ENCODE measurements at places on chromosomes 11 and 22. TPM values are rescaled to one million over a fixed set of nuclear protein-coding genes. Genes with fewer than 3 reads are reported as not detected.

ADAMTS15 gene
- 8.2 TPM for total RNA-seq

DNA sequence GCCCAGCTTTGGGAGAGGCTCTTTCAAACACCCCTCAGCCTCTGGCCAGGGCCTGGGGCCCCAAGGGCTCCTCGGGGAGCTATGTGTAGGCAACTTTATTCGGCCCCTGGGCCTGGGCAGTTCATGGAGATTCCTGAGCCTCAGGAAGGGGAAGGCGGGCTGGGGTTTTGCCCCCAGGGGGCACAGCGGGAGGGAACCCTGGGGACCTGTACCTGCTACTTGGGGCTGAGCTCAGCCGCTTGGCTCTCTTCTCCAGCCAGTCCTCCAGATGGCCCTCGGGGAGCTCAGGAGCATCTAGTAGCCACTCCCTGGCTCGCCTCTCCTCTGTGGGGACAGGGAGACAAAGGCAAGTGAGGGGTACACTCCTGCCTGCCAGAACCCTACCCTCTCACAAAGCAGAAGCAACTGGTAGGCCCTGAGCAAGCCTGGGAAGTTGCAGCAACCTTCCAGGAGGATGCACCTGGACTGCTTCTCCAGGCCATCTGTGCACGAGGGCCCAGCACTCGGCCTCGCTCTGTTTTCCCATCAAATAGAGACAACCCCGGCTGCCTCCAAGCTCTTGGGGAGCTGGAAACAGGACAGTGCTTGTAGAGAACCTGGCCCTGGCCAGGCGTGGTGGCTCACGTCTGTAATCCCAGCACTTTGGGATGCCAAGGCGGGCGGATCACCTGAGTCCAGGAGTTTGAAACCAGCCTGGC lies 18.5 kb downstream of the CABP7 start:
- DNase-seq: no peak

DNA sequence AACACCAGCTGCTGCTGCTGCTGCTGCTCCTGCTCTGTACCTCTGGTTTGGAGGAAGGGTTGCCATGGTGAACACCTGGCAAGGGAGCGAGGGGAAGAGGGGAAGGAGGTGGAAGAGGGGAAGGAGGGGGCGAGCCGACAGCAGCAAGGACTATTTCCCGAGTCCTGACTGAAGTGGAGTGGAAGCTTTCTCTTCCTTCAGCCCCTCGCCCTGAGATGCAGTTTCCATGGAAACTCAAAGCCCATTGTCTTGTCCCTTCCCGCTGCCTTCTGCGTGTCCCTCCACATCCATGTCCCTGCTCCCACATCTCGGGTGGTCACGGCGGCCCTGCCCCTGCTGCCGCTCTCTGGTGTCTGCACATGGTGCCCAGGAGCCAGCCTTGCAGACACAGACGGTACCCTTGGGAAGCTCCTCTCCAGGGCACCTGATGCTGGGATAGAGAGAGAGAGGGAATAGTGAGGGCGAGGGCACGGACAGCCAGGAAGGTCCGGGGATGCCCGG lies 28.6 kb downstream of the FAM83F start:
- DNase-seq: no peak

APOL1 gene
- 92.8 TPM for total RNA-seq

BCO2 gene
- 7.7 TPM for total RNA-seq

DNA sequence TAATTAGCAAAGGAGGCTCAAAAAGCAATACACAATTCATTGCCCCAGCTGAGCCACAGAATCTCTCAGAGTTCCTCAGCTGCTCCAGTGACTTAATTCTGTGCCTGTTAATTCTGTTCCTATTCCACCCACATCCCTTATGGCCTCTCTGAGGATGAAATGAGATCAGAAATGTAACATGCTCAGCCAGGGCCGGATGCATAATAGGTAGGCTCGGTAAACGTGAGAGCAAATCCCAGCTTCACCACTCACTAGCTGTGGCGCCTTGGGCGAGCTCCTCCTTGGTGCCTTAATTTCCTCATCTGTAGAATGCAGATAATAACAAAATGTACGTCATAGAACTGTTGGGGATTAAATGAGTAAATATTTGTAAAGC lies 42.8 kb upstream of the DKK3 start:
- no peak for DNase-seq

FDXACB1 gene
- 1.9 TPM for total RNA-seq

UPB1 gene
- 1.5 TPM for total RNA-seq

CD6 gene
- 3.9 TPM for total RNA-seq

DNA sequence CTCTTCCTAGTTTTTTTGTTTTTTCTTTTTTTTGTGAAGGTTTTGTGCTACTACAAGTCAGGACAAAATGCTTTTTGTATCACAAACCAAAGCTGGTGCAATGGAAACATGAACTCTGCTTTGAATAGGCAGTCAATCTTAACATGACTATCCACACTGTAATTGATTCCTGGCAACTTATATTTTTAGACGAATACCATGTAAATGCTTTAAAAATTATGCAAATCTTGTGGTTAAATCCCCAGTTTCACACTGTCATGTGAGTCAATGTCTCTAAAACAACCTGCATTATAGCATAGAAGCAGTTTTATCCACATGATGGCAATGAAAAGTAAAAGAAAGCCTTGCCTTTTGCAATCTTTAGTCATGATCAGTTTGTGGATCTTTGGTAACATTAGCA lies 8.9 kb downstream of the TRPC6 start:
- no peak for DNase-seq
